ENCODE measurements at places on chromosomes 6 and 20.

GRCh38 chr6:90868656-90869055 lies 281.8 kb upstream of the MAP3K7 start:
- no peak for DNase-seq

- DNase-seq = no peak
Measured at GRCh38 chr20:34312024-34312460, 8.9 kb upstream of the AHCY start.

- no peak for DNase-seq
Measured at GRCh38 chr20:63835021-63835858, 4.2 kb upstream of the ZBTB46 start.

GRCh38 chr6:119735530-119735929 lies 386.0 kb upstream of the MAN1A1 start:
- DNase-seq = no peak

DNA sequence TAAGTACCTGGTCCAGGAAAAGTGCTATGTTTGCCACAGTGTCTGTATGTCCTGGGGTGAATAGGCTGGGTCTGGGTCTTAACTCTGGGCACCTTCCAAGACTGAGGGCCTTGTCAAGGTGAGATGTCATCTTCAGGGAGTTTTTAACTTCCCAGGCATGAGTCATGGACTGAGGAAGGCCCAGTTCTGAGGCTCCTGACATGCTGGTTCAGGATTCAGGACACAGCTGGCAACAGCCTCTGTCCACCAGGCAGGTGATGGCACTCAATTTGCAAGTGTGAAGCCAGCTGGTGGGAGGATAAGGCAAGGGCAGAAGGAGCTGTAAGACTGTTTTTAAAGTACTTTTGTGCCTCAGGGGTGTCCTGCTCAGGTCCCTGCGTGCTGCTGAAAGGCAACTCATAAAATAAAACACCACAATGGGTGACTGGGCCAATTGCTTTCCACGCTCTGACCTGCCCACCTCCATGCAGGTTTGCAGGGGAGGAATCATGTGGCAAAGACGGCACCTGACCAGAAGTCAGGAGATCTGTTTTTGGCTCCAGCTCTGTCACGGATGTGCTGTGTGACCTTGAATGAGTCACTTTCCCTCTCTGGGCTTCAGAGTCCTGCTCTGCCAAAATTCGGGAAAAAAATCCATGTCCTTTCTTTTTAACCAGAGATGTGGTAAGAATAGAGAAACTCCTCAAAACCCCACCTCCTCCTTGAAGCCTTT lies 4.9 kb upstream of the PACSIN1 start:
- DNase-seq = no peak

GRCh38 chr20:57051096-57051495 lies 215.3 kb downstream of the BMP7 start:
- DNase-seq = no peak

- no peak for DNase-seq
Measured at GRCh38 chr6:50936277-50936681, 117.6 kb downstream of the TFAP2B start.

GRCh38 chr6:170394980-170395379 lies 88.4 kb downstream of the FAM120B start:
- DNase-seq = no peak

DNA sequence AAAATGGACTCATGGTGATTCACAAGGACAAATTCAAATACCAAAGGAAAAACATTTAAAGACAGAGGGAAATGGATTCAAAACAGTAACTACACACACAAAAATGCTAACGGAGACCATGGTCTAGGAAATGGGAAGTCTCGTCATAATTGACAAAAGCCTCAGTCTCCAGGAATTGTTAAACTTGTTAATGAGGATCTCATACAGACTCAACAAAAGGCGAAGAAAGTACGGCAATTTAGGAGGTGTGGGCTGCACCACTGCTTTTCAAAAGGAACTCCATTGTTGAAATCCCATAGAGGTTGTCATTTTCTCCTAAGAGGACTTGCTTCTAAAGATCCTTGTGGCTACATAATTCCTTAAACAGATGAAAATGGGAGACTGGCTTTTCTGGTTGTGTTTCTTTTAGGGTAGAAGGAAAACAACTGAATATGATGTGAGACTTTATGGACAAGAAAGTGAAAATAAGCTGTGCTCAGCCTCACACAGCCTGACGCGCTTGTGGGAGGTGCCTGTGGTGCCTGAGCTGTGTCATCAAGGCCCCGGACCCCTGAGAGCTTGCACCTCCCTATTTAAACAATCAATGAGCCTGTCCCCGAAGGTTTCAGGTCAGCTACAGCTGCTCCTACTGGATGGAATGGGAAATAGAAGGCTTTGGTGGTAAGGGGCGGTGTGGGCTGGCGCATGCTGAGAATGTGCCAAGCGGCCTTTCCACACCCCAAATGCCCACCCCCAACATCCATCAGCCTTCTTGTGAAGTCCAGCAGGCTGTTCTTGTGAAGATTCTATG lies 2.5 kb upstream of the CLDN20 start:
- no peak for DNase-seq

DNA sequence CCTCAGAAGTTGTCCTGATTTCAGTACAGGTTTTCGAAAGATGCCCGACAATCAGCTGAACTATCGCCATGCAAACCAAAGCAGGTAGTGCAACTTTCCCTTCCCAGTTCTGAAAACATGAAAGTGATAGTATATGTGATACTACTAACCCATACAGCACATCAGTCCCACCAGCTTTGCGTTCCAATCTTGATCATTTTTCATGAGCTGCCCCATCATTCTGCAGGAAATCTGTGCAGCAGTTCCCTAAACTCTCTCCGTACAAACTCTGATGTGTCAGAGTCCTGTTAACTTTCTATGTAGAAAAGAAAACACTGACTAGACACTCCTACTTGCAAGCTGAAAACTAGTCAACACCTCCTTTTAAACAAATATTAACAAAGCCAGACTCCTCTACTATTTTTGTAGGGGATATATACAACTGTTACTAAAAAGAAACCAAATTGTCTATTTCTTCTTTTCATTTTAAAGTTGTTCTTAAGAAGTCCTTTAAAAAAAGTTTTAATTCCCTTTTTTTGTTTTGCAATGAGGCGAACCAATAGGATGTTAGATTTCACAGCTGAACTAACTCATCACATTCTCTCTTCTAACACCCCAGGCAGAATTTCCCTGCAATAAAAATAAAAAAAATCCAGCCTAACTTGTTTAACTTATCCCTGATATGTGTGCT lies 99.6 kb upstream of the DST start:
- DNase-seq = no peak

DNA sequence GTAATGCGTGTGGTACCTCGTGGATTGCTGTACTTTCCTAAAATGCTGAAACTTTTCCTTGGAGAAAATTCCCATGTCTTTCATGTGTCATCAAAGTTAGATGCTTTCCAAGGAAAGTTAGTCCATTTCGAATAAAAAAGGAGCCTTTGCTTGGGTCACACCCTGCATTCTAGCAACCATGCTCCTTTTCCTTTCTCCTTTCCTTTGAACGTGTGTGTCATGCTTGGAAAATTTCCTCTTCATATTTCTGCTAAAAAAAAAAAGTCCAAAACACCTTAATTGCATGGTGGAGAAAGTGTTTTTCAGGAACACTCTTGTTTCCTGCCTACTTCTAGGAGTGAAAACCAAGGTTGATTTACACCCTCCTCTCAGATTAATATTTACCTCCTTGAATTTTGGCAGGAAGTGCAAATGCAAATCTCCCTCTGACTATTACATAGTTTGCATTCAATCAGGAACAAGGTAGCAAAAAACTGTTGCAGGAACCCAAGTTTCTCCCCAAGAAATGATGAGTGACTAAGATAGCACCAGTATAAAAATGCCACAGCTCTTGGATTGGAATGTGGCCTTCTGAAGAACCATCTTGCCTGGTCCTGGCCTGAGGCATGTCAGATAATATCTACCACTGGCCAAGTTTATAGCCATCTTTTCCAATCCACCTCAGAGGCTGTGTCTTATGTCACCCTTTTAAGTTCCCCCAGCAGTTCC lies 590.6 kb downstream of the QKI start:
- DNase-seq = no peak

DNA sequence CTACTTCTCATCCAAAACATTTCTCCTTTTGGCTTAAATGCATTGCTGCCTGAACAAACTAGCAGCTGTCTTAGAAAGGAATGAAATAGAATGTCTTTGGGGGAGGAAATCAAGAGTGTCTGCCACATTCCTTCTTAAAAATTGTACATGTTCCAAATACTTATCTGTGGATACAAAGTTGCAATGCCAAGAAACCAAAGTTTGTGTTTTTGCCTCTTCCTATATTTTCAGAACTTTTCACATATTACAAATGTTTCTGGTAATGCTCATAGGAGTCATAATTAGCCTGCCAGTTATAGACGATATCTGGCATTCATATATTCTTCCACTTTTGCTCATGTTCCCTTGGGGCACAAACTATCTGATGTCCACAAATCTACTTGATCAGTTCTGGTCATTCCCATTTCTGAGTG lies 165.5 kb upstream of the BMP5 start:
- no peak for DNase-seq

GRCh38 chr20:63892402-63892801 lies 2.5 kb upstream of the DNAJC5 start:
- no peak for DNase-seq

GRCh38 chr20:19785983-19786285 lies 27.9 kb downstream of the RIN2 start:
- no peak for DNase-seq

DNA sequence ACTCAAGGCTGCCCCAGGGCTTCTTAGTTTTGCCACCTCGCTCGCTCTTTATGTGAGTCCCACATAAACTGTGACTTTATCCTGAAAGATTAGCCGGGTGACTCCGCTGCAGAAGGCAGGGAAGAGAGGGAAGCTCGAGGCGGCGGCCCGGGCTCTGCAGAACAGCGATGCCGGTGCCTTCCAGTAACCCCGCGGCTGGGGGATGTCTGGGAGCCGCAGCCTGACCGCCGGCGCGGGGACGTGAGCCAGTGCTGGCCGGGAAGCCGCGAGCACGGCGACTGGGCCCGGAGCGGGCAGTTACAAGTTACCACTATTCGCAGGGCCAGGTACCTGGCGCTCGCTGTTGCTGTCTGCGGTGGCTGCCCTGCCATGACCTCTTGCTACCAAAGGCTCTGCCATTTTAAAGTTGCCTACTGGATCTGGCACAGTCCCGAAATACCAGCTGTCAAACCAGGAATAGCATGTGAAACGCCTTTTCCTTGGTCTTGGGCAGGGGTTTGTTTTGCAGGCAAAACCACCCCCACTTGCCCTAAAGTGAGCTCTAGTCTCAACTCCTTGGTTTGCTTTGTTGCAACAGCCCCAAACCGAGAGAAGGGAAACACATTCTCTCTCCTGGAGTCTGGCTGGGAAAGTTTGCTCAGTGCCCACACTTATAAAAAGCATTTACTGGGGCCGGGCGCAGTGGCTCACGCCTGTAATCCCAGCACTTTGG lies 124.0 kb upstream of the SLC2A12 start:
- DNase-seq = no peak

DNA sequence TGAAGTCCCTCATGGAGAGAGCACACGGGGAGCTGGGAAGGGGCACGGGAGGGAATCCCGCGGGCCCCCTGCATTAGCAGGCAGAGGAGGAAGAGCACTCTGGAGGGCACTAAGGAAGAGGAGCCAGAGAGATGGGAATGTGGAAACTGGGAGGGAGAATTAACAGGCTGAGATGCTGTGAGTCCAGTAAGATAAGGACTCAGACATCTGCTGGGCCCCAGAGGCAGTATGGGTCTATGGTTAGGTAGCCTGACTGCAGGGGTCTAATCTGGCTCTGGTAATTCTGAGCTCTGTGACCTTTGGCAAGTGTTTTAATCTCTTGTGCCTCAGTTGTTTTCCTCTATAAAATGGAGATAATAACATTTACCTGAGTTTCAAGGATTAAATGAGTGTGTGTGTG lies 15.7 kb upstream of the SRSF3 start:
- DNase-seq = no peak

DNA sequence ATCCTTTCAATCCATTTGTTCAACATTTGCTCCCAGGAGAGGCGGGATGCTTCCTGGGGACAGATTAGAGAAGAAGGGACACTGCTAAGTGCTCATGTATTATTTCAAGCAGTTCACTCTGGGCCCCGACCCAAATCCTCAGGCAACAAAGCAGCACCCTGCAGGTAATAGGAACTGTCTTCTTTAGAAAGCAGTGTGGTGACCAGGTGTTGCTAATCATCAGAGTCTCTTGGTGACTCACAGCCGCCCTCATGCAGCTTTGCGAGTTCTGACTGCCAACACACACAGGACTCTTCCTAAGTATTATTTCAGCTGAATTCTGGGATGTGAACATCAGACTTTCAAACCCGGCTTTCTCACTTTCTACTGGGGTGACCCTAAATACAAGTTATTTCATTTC lies 356.4 kb downstream of the PRKN start:
- DNase-seq = no peak

DNA sequence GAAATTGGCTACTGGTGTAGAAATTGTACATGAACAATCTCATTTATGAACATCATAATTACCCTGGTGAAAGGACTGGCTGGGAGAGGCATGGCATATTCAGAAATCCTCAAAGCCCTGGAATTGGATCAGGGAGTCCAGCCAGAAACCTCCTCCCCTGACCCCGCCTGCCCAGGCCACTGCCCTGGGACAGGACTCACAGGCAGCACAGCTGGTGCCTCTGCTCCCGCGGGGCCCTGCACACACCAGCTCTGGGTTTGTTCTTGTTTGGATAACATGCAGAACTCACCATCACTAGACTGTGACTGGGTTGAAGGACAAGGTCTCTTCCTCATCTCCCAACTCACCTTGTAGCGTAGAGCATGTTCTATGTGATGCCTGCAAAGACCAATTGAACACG lies 56.2 kb downstream of the AGPAT4 start:
- no peak for DNase-seq

DNA sequence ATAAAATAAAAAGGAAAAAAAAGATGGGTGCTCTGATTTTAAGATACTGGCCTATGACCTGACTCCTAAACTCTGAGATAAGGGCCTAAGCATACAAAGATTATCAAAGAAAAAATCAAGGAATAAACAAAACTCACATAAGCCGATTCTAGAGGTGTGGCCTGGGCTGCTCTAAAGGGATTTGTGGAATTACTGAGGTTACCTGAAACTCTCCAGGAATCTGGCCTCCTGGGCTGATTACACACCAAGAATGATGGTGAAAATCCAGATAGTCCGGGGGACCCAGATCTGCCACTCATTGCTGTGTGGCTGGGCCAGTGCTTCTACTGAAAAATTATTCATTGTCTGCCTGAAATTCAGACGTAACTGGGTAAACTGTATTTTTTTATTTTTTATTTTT lies 122.7 kb upstream of the RNF24 start:
- no peak for DNase-seq

DNA sequence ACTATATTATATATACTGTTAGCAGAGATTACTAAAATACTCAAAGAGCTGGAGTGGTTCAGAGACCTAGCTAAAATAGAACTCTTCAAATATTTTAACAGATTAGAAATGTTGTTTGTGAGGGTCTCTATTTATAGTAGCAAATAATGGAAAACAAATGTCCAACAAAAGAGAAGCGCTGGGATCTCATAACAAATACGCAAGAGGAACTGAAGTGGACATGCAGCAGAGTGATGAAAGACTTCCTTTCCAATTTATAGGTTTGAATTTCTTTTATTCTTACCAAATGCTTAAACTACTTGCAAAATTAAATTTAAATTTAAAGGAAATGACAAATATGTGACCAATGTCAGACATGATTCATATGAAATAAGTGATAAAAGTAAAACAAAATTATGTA lies 49.9 kb downstream of the PIGU start:
- no peak for DNase-seq

GRCh38 chr6:15408008-15408407 lies 162.1 kb downstream of the JARID2 start:
- no peak for DNase-seq

All from activated CD4-positive, alpha-beta T cell treated with anti-CD3 and anti-CD28 coated beads, Interleukin-2, amount 50 U/mL, for 24 hours (primary cell).